AG20443 (cell line): ENCODE measurements at places on chromosomes 2 and 18.

GRCh38 chr2:61291851-61292575 lies 130.0 kb downstream of the C2orf74 start:
- DNase-seq: no peak

DNA sequence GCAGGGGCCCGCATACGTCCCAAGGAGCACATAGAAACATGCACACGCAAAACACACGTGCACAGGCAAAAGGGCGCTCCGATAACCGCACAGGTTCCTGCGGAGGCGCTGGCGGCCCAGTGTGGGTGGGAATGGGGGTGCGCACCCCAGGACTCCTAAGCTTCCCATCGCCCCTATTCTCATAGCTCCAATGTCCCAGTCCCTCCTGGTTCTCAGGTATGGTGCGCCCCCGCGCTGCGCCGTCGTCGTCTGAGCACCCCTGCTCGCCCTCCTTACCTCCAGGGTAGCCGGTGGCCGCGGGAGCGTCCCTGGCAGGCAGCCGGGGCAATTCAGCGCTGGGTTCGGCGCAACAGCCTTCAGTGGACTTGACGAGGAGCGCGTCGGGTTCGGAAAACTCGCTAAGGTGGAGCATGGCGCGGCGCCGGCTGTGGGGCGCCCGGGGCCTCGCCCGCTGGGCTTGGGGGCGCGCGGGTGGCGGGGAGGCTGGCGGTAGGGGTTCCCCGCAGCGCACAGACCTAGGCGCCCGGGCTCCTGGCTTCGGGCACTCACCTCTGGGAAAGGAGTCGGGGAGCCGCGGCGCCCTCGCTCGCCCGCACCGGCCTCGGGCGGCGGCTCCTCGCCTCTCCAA lies 328 bp downstream of the EGR4 start:
- DNase-seq: no peak

GRCh38 chr2:118813601-118814339 lies 33.7 kb downstream of the EN1 start:
- no peak for DNase-seq

GRCh38 chr2:110820128-110820527 lies 87.8 kb downstream of the ACOXL start:
- DNase-seq: no peak

GRCh38 chr18:23133860-23134779 lies 1.2 kb upstream of the CABLES1 start:
- DNase-seq: no peak

GRCh38 chr2:164661349-164661748 lies 40.1 kb upstream of the GRB14 start:
- DNase-seq: no peak

DNA sequence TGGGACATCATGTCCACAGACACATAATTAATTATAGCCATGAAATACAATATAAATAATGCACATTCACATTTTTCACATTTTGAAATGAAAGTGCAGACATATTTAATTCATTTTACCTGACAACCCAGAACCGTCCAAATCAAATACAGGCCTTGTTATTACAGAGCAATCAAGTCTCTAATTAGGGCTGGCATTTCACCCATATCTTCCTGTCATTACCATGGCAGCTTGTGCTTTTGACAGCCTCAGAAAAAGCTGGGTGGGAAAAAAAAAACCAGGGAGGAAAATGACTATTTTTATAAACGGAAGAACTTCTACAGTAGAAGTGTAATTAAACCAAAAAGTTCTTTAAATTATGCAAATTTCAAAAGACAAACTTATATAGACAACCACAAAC lies 436.4 kb downstream of the FBXO15 start:
- no peak for DNase-seq
